ENCODE measurements at places on chromosomes 7 and 10. TPM values are rescaled to one million over a fixed set of nuclear protein-coding genes. Genes with fewer than 3 reads are reported as not detected.

DNA sequence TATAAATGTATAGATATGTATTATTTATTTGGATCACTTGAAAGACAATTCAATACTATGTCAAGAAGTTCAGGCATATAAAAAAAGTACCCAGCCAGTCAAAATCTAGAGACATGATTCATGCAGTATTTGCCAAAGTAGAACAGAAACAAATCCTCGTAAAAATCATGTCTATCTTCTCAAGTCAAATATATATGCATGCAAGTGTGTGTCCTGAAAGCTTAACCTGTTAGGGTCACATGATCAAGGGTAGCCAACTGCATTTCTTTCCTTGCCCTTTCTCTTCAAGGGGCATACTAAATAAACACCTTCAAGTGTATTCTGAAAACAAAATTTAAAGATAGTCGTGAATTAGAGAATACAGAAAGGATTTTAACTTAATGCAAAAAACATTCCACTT lies 107.0 kb downstream of the HIBADH start:
- DNase-seq = no peak

Gene MACC1
- total RNA-seq = 27.8 TPM

GRCh38 chr10:17176091-17176490 lies 25.4 kb downstream of the TRDMT1 start:
- DNase-seq = no peak

Gene CCZ1B
- 49.5 TPM for total RNA-seq

Gene SHTN1
- 18.2 TPM for total RNA-seq

DNA sequence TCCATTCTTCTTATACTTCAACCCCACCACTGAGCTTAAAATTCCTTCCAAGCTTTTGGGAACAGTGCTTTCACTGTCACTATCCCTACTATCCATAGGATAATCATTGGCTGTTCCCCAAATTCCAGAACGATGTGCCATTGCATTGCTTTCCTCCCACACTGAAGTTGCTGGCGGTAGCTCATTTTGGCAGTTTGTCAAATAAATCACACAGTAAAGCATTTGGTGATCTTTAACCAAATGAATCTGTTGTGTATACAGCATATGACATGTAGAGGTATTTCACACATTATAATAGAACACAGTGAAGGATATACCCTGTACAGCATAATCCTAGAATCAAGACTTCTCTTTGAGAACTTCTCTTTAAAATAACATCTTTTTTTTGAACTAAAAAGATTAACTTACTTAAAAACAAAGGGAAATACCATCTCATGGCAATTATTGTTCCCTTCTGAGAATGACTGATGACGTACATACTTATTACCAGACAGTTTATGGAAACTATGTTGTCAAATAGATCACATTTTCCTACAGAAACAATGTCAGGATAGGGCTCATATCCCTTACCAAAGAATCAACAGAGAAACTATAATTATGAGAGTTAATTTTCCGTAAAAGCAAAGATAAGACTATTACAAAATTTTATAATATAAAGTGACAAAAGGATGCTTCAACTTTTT lies 93.6 kb downstream of the CTNNA3 start:
- DNase-seq = no peak

DNA sequence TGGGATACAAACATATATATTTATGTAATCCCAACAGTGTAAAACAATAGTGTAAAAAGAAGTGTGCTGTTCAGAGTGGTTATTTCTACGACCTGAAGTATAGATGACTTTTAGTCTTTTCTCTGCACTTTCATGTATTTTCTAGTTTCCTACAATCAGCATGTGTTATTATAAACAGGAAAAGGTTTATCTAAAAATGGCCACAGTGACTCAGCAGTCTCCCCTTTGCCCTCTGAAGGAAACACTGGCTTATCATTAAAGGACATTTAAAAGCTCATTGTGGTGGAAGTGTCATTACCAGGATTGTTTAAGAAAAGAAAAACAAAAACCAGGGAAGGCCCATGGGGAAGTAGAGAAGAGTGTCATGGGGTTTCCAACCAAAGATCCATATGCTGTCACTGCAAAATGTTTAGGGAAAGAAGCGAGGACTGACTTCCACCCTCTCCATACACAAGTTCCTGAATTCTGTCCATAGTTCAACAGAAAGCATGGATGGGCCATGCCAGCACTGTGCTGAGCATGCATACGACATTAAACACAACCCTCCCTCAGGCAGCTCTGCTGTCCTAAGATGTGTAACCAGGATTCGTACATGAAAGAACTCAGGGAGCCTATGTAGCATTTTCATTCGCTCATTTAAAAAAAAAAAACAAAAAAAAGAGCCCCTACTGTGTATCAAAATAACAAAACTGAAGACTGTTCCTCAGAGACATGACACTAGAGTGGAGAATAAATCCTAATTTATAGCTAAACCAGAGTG lies 10.2 kb downstream of the CYREN start:
- no peak for DNase-seq

GRCh38 chr10:70866424-70866823 lies 21.9 kb downstream of the PCBD1 start:
- DNase-seq = no peak

GRCh38 chr7:34675749-34676374 lies 17.8 kb downstream of the NPSR1 start:
- DNase-seq = no peak

Gene CTAGE8
- total RNA-seq = 6.4 TPM

Gene MACROH2A2
- 117 TPM for total RNA-seq
